GOT3 (cell line): ENCODE measurements at places on chromosomes 3 and 15.

DNA sequence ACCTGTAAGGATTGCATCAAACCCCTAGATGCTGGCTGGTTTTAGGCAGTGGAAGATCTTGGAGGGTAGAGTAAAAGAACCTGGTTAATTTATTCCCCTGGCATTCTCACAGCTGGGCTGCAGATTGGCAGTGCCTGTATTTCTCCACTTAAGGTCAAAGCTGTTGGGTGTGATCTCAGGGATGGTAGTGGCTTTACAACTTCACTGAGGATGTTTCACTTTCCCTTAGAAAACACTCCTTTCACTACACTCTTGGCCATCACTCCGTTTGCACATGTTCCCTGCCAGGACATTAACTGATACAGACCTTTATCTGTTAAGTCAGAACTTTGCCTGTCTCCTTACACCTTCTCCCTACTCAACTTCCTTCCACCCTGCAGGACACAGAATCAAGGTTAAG, 779.1 kb upstream of the SEMA6D start:
- DNase-seq: no peak

DNA sequence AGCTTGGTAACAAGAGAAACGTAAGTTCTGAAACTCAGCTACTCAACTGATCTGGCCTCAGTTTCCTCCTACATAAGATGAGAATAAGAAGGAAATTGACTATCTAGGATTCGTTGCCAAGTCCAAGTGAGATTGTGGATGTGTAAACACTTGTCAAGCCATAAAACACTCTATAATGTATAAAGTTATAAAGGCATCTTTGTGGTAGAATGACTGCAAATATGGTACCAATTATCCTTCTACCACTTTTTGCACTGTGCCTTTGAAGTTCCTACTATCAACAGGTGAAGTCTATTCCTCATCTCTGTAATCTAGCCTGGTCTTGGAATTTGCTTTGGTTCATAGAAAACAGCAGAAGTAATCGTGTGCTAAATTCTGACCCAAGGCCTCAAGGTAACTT, 138.2 kb downstream of the GADL1 start:
- DNase-seq: no peak

- DNase-seq: no peak
Observed at GRCh38 chr15:95024351-95024750, 793.0 kb downstream of the MCTP2 start.

DNA sequence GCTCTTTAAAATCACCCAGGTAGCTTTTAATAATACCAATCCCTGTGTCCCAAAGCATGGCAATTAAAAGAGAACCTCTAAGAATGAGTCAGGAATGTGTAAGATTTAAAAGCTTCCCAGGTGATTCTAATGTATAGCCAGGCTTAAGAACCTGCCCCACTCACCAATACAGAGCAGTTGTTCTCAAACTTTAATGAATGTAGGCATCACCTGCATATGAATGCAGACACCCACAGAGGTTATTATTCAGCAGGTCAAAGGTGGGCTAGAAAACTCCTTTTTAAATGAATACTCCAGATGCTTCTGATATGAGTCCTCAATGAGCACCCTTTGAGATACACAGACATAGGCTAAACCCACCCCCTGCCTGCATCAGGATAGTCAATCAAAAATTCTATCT, 298.1 kb upstream of the KCNMB2 start:
- no peak for DNase-seq

DNA sequence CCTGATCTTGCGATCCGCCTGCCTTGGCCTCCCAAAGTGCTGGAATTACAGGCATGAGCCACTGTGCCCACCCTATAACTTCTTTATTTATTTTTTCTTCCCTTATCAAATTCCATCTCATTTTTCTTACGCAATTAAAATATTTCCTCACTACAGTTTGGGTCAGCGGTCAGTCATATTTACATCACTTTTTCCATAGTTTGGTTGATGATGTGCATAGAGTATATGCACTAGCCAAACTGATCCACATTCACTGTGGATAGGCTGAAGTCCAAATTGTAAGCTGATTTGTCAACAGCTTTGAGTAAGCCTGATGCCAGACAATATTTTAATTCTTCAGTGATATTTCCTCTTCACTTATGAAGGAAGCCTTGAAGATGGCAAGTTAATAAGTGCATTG, 256.3 kb downstream of the TIGIT start:
- no peak for DNase-seq

GRCh38 chr15:74434263-74435136, 742 bp upstream of the SEMA7A start:
- no peak for DNase-seq

DNA sequence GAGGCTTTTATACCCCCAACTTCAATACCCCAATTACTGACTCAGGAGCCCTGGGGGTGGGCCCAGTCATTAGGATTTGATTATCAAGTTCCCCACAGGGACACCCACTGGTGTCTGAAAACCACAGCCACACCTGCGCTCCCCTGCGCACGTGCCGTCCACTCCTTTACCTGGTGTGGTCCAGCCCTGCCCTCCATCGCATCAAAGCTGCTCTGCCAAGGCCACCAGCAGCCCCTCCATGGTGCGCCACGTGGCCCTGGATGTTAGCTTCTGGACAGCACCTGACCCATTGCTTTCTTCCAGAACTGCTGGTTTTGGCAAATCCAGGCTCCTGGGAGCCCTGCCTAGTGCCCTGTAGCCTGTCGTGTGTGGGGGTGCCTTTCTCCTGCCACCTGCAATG, 136.3 kb downstream of the NSMCE3 start:
- no peak for DNase-seq

DNA sequence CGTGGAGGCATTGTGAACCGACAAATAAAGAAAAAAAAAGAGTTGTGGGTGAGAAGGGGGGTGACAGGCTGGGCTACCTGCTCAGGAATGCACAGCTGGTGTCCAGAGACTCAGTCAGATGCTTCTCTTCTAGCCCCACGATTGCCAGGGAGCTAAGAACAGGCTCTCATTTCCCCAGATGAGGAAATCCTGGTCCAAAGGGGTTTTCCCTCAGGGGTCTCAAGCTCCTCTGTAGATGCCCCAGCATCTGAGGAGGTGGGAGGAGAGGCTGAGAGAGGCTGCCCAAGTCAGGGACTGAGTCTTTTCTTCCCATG, 35.5 kb downstream of the BNC1 start:
- DNase-seq: no peak

- DNase-seq: no peak
Observed at GRCh38 chr3:193884027-193884426, 251.9 kb upstream of the HES1 start.

DNA sequence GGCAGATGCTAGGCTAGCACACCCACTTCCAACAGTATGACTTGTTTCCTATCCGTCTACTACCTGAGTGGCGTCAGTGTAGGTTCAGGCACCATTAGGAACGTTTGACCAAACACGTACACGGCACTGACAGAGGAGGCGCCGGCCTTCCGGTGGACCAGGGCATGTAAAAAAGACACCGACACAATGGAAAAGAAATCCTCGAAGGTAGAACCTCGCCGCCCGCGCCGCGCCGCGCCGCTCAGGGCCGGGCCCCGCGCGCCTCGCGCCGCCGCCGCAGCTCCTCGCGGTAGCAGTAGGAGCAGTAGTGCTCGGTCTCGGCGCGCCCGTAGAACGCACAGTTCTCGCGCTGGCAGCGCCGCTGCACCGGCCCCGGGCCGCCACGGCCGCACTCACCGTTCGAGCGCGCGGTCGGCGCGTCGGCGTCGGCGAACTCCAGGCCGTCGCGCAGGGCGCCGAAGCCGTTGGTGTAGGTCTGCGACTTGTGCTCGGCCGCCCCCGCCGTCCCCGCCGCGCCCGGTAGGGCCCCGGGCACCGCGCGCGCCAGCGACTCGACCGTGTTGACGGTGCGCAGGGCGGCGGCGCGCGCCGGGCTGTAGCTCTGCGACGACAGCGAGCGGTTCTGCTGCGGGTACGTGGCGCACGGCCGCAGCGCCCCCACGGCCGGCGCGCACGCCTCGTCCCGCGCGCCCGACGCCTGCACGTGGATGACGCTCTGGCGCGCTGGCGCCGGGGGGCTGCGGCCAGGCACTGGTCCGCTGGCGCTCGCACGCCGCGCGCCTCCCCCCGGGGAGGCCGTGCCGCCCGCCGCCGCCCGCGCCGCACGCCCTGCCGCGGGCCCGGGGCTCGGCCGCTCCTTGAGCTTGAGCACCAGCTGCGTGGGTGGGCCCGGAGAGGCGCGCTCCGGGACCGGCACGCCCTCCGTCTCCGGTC, 156.7 kb downstream of the KLF13 start:
- no peak for DNase-seq

- DNase-seq: no peak
Observed at GRCh38 chr15:22232675-22233074, 152.3 kb downstream of the OR4M2 start.

GRCh38 chr3:126134219-126134975, 46.0 kb downstream of the ALDH1L1 start:
- DNase-seq: no peak

GRCh38 chr3:107224026-107224596, 153.1 kb upstream of the CCDC54 start:
- no peak for DNase-seq

DNA sequence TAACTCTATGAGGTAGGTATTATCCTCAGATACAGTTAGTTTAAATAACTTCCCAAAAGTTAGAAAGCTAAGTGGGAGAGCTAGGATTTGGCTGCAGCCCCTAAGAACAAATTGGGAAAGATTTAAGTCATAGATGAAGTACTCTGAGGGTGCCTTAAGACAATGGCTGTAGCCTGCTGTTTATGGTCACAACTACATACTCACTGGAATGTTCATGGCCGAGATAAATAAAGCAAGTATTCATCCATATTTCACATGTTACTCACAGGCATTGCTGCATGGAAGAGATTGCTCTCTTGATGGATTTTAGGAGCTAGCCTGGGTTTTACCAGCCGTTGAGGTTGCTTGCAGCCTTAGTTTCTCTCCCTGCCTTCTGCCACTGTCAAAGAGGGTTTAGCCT, 145.0 kb downstream of the CMSS1 start:
- DNase-seq: no peak

DNA sequence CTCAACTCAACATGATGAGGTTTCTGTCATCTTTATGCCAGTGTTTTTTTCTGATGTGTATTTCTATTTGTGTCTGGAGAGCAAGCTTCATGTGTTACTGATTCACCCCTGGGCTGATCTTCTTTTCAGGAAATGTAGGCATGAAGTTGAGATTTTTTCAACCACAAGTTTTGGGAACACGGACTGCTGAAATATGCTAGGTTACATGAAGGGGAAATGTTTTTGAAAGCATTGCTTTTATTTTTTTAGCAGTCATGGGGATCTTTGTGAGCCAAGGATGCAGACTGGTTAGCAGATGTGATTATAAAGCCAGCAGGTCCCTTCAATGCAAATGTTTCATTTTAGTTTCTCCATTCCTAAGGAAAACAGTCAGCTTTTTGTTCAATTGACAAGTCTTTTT, 219.3 kb upstream of the COL8A1 start:
- DNase-seq: no peak

- no peak for DNase-seq
Observed at GRCh38 chr15:92586383-92586942, 69.1 kb downstream of the FAM174B start.

GRCh38 chr3:157093096-157093495, 66.9 kb downstream of the CCNL1 start:
- no peak for DNase-seq

DNA sequence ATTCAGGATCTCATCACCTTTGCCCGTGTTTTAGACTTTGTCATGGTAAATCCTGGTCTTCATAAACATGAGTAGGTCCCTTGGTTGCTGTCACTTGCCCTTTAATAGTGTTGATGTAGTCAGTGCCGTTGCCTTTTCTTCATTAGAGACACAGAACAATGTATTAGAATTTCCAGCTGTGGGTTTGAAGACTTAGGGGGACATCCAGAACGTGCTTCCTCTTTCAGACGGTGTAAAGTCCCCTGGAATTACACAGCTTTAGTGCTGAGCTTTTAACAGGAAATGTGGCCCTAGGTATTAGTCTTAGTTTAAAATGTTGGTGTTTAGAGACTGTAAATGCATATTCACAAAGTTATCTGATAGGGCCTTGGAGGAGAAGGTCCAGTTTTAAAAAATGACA, 8.8 kb upstream of the LRCH3 start:
- DNase-seq: no peak

- DNase-seq: no peak
Observed at GRCh38 chr15:77497942-77498361, 77.3 kb downstream of the HMG20A start.

GRCh38 chr15:92034227-92034626, 180.7 kb downstream of the SLCO3A1 start:
- no peak for DNase-seq

DNA sequence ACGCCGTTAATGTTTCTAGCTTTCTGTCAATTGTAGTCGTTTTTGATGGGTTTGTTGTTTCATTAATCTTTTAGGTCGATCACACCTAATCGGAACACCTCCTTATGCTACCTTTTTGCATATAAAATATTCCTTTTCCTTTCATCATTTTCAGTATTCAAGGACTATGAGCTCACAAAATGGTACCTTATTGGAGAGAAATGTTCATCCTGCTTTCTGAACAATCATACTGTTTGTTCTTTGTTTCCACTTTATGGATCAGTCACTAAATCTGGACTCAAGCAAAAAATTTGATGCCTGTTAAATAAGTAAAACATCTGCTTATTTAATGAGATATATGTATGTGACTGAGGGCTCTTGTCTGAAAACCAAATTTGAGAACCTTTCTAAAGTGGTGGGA, 1.1 kb downstream of the KIF15 start:
- DNase-seq: no peak

DNA sequence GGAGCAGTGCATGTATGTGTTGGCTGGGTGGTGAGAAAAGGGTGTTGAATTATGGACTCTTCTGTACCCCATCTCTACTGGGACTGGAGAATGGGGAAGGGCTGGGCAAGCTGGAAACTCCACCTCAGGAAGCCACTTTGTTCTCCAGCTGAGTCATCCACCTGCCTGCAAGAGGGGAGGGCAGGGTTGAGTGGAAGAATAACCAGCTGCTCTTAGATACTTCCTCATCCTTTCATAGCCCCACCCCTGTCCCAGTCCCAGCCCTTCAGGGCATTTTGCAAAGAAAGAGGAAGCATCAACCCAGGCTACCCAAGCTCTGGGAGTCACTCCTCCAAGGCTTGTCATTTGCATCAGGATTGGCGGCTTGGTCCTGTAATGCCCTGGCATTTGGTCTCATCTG, 33.1 kb downstream of the RAB11A start:
- DNase-seq: no peak

DNA sequence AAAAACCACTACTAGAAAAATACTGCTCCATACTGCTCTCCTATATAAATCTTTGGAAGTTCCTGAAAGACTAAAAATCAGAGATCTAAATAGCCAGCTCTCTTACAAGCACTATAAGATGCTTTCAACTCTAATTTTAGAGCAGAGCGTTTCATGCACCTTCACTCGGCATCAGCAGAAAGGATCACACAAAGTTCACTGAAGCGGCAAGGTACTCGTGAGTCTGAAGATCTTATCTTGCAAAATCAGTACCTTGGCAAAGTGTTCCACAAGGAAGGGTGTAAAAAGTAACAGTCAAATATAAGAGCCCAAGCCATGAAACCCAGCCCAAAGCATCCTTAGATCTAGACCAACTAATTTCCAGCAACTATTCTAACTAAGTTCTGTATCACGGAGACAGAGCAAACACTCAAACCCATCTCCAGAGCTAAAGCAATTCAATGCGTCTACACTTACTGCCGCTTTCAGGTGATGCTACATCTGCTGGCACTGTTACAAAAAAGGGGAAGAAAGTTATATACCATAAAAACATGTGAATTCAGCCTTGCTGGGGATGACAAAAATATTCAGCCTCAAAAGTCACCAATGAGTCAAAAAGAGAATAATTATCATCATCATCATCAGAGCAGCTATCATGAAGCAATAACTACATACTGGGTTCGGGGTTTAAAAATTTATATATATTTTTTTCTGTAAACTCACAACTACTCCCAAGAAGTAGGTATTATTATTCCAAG, 16.3 kb downstream of the VPS39 start:
- DNase-seq: no peak

- DNase-seq: no peak
Observed at GRCh38 chr3:44942202-44942921, 33.6 kb downstream of the ZDHHC3 start.
